Left forelimb (tissue), 1 donor: ENCODE measurements at places on chromosomes 12 and 14.

DNA sequence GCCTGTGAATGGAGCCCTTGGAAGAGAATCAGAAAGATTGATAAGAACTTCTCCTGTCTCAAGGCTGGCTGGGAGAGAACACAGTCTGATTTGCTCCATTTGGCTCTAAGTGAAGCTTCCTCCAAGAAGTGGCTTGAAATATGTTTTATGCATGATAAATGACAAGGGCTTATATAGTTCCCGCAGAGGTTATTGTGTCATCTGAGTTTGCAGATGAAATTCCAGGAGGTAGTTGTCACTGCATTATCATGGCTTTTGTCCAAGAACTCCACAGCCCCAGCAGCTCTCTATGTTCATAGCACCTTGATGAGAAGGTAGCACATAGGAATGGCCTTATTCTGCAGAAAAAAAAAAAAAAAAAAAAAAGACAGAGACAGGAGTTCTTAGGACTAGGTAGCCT, 108.5 kb downstream of the DACT1 start:
- DNase-seq: no peak

DNA sequence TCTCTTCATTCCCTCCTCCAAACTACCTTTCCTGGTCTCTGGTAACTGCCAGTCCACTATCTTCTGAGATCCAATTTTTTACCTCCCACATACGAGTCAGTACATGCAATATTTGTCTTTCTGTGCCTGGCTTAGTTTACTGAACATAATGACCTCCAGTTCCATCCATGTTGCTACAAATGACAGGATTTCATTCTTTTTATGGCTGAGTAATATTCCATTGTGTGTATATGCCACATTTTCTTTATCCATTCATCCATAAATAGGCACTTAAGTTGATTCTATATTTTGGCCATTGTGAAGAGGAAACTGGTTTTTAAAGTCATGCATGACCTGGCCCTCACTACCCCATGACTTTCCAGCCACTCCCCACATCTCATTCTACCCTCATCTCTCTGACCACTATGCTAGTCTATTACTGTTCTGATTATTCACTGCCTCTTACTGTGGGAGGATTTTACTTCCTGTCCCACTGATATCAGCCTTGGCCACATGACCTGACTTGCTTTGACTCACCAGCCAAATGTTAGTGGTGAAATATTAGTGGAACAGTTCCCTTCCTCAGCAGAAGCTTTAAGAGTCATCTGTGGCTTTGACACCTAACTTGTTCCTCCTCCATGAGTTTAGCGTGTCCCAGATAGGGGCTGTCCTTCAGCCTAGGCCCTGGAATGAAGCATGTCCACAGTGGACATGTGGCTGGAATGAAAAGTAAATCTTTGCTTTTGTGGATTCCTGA, 52.2 kb downstream of the GOLGA5 start:
- DNase-seq: no peak

- DNase-seq: no peak
Measured at GRCh38 chr14:93032421-93032936, 83.2 kb downstream of the ITPK1 start.

GRCh38 chr14:30264161-30264560, 294.8 kb upstream of the G2E3 start:
- DNase-seq: no peak

- DNase-seq: no peak
Measured at GRCh38 chr12:51127050-51127729, 43.8 kb upstream of the CSRNP2 start.

- no peak for DNase-seq
Measured at GRCh38 chr14:101454229-101454628, 107.1 kb upstream of the DIO3 start.

DNA sequence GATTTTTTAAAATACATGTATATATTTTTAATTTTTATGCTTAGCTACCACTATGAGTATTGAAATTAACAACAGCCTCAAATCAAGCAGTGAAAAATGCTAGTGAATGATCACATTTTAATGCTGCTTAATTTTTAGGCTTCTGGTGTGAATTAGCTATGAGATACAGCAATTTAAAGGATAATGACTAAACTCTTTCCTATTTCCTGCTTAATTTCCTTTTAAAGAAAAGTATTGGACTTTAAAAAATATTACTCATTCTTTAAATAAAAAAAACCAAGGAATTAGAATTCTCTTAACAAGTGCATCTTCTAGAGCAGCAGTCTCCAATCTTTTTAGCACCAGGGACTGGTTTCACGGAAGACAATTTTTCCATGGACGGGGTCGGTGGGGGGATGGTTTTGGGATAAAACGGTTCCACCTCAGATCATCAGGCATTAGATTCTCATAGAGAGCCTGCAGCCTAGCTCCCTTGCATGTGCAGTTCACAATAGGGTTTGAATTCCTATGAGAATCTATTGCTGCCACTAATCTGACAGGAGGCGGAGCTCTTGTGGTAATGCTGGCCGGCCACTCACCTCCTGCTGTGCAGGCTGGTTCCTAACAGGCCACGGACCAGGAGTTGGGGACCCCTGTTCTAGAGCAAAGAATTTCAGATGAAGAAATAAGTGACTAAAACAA, 18.6 kb upstream of the NTN4 start:
- DNase-seq: no peak

- DNase-seq: no peak
Measured at GRCh38 chr12:25592725-25593495, 39.8 kb upstream of the LMNTD1 start.

DNA sequence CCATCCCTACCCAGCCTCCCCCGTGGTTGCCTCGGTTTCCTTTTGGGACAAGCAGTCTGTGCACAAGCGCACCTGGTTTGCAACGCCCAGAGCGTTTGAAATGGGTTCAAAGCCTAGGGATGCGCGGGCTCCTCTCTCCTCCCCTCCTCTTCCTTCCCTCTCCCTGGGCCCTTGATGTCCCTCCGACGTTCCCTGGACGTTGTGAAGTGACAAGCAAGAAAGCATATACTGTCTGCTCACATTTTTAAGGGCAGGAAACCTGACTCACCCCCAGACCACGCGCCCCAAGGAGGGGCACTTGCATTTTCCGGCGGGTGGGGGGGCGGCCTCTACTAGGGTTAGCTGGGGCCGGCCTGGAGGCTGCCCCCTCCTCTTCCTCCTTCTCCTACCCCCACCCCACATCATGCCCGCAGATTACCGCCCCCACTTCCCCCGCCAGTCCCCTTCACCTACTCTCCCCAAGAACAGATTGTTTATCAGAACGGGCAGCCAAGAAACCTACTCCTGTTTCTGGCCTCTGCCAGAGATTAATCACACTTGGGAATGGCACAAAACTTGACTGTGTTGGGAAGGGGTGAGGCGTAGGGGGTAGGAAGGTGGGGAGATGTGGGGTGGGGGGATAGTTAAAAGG, 9.5 kb upstream of the IRF2BPL start:
- no peak for DNase-seq
